Activated CD8-positive, alpha-beta T cell treated with anti-CD3 and anti-CD28 coated beads for 36 hours (primary cell): ENCODE measurements at places on chromosomes 6 and 20.

DNA sequence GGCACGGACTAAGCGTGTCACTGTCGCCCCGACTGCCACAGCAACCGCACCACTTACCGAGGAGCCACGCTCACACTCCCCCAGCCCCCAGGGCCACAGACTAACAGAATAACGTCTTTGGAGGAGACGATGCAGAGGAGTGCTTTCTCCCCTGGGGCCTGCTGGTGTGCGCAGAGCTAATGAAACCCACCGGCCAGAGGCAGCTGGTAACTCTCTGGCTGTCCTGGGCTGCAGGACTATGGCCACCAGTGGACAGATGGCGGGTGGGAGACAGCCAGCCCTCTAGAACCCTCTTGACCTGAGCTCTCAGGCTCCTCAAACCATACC, 228.0 kb downstream of the DLL1 start:
- no peak for DNase-seq

DNA sequence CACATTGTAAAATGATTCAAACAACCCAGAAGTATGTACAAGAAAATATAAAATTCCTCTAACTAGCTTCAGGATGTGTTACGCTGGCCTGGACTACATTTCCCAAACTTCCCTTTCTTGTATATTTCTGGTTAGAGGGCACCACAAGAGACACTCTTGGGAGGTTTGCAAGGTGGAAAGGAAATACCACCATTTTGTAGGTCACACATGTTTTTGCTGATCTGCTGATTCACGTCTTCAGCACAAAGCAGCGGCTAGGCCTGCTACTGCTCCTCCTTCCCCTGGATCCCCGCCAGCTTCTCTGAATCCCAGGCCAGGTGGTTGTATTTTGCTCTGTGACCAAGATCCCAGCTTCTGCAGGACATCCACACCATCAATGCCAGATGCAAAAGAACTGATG, 104.2 kb downstream of the AGPAT4 start:
- DNase-seq, result no peak

DNA sequence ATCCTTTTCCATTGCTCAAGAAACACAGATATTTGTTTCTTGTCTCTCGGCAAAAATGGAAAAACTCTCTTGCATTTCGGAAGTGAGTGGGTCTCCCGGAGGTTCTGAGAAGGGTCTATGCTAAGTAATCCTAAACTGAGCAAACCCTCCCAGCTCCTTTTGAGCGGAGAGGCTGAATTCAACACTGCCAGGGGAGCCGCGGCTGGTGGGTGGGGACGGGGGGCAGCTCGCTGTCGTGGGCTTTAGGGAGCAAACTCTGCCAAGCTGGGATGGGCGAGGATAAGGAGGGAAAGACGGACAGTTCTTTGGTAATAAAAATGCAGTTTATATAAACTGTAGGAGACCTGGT, 211.4 kb downstream of the FOXC1 start:
- no peak for DNase-seq

DNA sequence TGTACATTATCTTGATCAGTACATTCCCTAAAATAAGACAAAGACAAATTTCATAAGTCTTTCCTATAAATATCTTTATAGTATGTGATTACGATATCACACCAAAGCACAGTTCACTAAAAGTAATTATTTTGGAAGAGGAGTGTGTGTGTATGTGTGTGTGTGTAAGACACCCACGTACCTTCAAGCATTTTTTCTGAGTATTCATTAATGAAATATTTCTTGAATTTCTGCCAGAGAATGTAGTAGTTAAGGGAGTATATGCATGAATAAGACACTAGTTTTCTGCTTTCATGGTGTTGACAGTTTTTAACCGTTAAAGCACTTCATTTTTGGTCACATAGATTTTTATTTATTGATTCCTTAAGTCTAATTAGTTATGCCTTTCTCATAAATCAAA, 36.8 kb downstream of the MANEA start:
- DNase-seq, result no peak

DNA sequence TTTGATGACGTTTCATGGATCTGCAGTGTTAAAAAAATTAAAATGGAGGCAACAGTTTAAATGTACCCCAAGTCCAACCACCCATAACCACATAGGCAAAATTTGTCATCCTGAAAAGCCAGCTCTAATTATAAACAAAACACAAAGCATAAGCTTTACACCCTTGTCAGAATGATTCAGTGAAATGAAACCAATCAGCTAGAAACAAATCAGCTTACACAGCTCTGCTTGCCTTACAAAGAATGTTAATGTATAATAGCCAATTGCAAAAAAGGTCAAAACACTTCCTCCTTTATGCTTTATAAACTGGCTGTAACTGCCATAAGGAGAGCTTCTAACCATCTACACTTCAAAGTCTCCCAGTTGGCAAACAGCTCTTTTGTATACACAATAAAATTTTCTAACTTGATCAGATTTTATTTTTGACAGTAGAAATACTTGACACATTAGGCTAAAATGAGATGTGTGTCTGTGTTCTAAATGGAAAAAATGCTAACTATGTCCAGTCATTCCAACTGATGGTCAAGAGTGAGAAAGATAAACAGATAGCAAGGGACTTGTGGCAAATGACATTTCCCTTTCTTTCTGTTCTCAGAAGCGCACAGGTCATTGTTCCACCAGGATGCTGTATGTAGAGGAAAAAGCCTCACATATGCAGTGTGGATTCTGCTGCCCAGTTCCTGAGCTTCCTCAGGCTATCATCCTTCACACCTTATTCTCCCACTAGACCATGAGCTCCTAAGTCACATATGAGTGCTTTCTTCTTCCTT, 344.3 kb upstream of the ID4 start:
- no peak for DNase-seq

GRCh38 chr6:145784683-145785082, 29.9 kb downstream of the FBXO30 start:
- no peak for DNase-seq

DNA sequence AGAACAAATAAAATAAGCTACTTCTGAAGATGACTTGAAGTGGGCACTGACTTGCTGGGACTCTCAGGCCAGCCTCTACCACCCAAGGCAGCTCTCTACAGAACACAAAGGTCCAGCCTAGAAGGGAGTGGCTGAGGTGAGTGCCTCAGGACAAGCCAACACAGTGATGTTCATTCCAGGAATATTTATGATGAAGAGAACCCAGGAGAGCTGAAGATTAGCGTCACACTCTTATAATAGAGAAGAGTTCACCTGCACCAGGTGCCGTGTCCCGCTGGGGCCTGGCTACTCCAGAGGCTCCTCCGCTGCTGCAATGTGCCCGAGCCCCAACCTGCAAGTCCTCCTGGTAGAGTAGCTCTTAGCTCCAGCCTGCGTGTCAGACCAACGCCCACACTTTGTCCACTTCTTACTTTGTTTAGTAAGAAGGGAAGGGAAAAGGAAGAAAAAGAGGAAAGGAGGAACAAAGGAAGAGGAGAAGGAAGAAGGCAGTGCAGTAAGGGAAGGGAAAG, 182.4 kb upstream of the QKI start:
- DNase-seq, result no peak

DNA sequence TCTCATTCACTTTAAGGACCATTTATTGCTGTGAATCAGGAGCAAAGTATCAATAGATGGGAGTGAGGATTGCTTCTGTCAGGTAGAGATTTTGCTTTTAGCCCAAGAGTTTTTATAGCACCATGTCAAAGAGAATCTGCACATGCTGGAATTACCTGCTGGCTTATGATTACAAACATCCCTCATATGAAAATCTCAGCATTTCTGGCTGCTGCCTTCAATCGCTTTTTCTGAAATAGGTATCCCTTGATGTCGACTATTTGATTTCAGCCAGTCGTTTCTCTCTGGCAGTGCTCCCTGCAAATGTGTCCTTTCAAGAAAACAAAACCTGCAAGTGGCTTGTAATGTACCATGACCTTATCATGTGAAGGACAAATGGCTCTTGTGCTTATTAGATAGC, 34.5 kb upstream of the NEDD9 start:
- no peak for DNase-seq

- no peak for DNase-seq
These were observed 53.6 kb downstream of the SCML4 start for GRCh38 chr6:107770541-107770940.

GRCh38 chr6:13346245-13346644, 17.9 kb upstream of the TBC1D7 start:
- no peak for DNase-seq

GRCh38 chr6:27474172-27474465, 1.2 kb upstream of the ZNF184 start:
- no peak for DNase-seq

- peak; percentile 41 for DNase-seq
These were observed 10.4 kb downstream of the DEFB129 start for GRCh38 chr20:237489-237888.
